ENCODE measurements at places on chromosomes 11 and 22.

GRCh38 chr11:119110439-119110838 lies 3.3 kb downstream of the C2CD2L start:
- DNase-seq: no peak

DNA sequence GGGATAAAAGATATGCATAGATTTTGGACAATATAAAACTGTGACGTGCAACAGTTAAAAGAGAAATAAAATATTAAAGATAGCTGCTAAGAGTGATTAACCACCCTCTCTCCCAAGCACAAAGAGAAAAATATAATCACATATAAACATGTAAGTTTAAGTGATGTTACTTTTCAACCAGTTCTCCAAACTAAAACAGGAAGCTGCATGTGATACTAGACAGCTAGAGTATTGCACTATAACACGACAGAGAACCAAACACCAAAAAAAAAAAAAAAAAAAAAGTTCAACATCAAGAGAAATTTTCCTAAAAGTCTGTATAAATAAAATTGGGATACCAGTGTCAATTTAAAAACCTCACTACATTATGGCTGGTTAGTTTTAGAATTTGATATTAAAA lies 79.1 kb downstream of the PICALM start:
- DNase-seq: no peak

DNA sequence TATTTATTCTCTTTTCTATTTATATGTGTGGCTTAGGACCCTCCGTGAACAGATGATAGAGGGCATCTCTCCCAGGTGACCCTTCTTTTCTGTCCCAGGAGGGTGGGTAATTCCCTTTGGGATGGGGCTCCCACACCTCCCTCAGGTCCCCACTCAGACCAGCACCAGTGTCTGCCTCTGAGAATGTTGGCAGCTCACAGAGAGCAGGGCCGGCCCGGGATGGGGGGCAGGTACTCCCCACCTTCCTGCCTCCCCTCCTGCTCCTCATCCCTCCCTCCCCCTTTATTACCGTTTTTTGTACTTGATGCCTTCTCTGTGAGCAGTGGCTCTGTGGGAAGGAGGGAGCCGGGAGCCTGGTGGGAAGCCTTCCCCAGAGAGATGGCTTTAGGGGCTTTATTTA lies 4.8 kb upstream of the HINFP start:
- no peak for DNase-seq

DNA sequence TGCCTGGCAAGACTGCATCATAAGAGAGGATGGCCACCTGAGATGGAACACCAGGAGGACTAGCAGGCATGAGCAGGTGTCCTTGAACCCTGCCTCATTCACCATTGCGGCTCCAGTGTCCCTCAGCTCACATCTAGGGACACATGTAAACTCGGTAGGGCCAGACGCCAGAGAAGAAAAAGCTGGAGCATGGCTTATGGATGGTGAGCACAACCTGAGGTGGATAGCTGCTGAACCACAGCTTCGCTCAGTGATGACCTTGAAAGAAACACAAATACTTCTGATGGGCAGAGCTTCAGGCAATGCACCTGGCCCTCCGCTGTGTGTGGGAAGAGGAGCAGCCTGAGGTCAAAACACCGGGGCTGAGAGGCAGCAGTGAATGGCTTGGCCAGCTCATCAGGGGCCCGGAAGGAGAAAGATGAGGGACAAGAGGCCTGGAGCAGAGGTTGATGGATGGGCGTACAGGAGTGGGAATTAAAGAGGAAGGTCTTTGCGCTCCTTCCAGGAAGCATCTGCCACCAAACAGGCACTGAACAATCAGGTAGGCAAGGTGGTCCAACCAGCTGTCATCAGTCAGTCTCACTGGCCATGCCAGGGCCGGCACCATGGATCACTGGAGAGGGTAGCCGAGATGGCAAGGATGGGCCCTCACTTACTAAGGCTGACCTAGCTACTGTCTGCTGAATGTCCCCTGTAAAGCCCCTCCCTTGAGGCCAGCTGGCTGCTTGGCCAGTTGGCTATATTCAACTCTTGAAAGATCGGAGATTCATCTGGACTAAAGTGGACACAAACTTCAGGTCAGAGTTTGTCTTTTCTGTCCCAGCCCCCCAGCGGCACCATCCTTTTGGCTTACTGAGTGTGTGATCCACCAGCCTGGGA lies 89.7 kb downstream of the MYEOV start:
- DNase-seq: no peak

GRCh38 chr22:39153220-39153717 lies 789 bp upstream of the CBX7 start:
- DNase-seq: no peak

GRCh38 chr11:10125522-10126133 lies 168.4 kb downstream of the SBF2 start:
- DNase-seq: no peak

GRCh38 chr11:26777372-26777808 lies 55.5 kb upstream of the SLC5A12 start:
- DNase-seq: no peak

DNA sequence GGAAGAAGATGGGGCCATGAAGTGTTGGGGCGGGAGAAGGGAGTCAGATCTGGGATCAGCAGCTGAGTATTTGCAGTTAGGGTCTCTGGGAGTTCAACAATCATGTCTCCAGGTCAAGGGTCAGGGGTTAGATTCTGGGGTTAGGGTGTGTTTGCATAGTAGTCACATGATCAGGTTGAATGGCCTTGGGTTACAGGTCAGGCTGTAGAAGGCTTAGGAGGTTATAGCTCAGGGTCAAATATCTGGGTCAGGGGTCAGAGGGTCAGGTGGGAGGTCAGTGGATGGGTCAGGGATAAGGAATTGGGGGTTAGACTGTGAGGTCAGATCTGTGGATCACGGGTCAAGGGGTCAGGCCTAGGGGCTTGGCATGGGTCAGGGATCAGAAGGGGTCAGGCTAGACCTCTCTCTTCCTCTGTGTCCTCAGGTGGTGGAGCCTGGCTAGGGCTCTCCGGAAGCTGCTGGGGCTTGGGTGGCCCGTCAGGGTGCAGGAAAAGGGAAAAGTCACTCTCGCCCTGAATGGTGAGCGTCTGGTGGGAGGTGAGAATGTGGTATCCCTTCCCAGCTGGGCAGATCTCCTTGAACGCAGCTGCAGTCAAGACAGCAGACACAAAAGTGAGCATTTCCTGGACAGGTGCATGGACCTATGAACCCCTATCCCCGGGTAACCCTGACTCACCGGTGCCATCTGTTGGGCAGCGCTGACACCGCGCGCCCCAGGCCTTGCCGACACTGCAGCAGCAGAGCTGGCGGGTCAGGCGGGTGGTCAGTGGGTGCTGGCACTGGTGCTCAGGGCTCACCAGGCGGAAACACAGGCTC lies 6.4 kb downstream of the LTBP3 start:
- DNase-seq: peak; percentile 85

DNA sequence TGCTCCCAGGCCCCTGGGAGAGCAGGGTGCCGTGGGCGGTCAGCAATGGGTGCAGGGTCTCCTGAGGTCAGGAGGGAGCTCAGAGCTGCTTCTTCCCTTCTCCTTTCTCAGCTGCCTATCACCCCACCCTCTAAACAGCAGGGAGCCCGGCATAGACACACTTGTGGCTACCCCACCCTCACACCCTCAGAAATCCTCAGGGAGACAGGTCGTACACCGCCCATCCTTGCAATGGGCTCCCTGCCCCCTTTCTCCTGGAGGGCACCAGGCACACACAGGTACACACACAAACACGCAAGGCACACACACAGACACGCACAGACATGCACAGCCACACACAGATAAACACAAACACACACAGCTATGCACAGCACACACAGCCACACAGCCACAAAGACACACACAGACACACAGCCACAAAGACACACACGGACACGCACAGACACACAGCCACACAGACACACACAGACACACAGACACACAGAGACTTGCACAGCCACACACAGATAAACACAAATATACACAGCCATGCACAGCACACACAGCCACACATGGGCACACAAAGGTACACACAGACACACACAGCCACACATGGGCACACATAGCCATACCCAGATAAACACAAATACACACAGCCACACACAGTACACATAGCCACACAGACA lies 44.9 kb upstream of the TH start:
- no peak for DNase-seq

DNA sequence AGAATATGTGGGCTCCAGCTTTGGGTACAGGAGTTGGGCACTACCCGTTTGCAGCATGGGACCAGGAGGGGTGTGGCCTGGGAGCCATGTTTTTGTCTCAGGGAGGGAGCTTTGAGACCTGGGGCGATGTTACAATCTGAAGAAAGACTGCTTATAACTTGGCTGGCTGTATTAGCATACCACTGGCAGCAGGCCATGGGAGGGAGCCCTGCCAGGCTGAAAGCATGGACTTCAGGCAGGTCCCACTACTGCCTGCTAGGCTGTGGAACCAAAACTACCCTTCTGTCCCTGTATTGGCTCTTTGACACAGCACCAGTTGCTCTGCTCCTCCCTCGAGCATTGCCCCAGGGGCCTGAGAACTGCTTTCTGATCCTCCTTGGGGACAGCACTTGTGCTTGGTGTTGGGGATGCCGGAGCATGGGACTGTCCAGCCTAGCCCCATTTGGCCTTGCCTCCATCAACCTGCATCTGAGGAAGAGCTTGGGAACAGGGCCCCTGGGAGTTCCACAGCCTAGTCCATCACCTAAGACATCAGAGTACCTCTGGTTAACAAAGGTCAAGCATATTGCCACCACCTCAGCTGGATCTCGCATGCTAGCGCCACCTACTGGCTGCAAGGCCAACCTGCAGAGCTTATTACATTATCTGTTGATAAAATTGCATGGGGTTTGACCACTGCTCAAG lies 217.4 kb downstream of the SBF2 start:
- no peak for DNase-seq

GRCh38 chr22:41140365-41140957 lies 48.1 kb downstream of the EP300 start:
- DNase-seq: no peak

All from NCI-H1105 (cell line).